Activated T-helper 9 cell treated with anti-CD3 and anti-CD28 coated beads, Interleukin-2, amount 50 U/mL, for 16 hours (primary cell): ENCODE measurements at places on chromosomes 4 and X.

DNA sequence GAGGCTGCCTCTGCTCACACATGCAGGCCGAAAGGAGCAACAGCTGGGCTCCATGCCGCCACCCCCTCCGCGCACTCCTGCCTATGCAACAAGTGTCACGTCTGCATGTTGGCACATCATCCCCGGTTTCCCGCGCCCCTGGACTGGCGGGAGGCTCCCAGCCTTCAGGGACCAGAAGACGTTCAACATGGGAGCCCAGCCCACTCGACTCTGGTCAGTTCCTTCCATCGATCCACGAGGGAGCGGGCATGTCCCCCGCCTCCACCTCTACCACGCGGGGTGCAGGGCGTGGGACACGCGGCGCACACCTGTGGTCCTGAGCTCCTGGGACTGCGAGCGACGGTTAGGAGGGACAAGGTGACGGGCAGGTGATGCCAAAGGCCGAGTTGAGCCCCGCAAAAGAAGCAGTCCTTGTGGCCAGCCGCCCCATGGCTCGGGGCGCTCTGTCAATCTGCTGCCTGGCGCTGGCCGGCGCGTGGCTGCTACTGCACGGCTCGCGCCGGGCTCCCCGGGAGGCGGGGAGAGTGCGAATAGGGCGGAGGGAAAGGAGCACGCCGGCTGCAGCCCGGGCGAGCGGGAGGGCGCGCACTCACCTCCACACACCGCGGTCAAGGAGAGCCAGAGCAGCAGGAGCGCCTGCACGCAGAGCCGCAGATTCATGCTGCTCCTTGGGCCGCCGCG lies 645 bp downstream of the APLN start:
- no peak for DNase-seq

- no peak for DNase-seq
Measured at GRCh38 chr4:123995936-123996335, 599.3 kb downstream of the SPRY1 start.

DNA sequence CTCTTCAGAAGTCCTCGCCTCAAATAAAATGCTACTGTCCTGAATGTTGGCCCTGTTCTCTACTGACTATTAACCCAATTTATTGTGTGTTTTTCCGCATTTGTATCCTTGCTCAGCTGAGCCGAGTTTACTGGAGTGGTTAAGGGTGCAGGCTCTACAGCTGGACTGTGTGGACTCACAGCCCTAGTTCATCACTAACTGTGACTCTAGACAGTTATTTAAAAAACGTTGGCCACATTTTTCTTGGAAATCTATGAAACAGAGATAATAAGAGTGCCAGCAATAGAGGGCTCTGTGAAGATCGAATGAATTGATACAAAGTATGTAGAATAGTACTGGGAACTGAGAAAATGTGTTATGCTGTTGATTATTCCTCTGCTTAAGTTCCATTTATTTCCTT lies 2.9 kb upstream of the GUF1 start:
- no peak for DNase-seq

GRCh38 chr4:1802151-1802715 lies 9.1 kb downstream of the FGFR3 start:
- DNase-seq = no peak

GRCh38 chr4:76649086-76649485 lies 214.1 kb downstream of the SHROOM3 start:
- DNase-seq = no peak
